ENCODE measurements at places on chromosomes 1 and 21.

DNA sequence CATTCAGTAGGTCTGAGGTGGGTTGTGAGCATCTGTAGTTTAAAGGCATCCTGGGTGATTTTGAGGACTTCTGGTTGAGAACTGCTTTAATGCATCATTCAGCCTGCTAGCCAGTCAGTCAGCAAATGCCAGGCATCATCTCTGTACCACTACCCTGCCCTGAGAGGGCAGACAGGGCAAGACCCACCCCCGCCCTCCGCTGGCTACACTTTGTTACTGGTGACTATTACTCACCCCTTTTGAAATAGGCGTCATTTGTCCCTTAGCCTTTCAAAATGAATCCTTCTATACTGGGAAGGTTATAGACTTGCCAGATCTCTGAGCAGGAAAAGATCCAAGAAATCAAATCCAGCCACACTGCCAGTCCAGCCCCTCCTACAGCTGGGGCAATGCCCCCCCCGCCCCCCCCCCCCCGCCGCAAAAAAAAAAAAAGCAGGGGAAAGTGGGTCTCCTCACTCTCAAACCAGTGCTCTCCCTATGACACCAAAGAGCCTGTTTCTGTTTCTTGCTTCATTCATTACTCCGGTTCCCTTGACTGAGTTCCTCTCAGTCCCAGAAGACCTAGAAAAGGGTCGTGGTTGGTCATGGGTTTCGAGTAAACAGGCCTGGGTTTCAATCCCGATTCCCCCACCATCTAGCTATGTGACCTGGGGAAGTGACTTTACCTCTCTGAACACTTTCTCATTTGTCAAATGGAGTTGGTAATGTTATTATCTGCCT lies 4.4 kb downstream of the SELENON start:
- no peak for DNase-seq

DNA sequence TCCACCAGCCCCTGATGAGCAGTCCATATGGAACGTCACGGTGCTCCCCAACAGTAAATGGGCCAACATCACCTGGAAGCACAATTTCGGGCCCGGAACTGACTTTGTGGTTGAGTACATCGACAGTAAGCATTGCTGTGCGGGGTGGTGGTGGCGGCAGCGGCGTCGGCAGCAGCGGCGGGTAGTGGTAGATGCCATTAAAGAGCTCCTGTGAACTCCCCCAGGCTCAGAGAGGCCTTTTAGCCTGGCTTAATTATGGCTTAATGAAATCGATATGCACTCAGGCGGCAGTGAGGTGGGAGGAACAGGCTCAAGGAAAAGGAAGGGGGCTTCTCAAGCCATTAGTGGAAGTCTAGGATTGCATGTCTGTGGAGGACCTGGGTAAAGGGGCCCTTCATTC lies 41.9 kb upstream of the CNTN2 start:
- no peak for DNase-seq

DNA sequence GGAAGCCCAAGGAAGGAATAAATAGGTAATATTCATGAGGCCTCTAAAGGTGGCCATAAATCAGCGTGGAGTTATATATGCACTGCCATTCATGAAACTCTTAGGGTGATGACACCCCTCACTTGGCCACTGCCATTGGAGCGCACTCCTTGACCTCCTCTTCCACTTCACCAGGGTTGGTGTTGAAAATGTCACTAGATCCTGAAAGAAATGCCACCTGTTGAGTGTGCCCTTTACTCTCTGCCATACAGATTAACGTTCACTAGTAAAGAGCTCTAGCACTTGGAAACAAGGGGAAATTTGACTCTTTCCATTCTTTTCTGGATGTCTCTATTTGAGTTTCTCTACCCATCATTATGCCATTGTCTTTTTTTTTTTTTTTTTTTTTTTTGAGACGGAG lies 83.5 kb upstream of the GREM2 start:
- DNase-seq, result no peak

- no peak for DNase-seq
Observed at GRCh38 chr1:170306513-170306910, 160.8 kb downstream of the NTMT2 start.

- peak; percentile 35 for DNase-seq
Observed at GRCh38 chr1:31617916-31618746, 642 bp downstream of the HCRTR1 start.

GRCh38 chr1:211652371-211652770 lies 23.1 kb downstream of the NEK2 start:
- DNase-seq, result no peak

DNA sequence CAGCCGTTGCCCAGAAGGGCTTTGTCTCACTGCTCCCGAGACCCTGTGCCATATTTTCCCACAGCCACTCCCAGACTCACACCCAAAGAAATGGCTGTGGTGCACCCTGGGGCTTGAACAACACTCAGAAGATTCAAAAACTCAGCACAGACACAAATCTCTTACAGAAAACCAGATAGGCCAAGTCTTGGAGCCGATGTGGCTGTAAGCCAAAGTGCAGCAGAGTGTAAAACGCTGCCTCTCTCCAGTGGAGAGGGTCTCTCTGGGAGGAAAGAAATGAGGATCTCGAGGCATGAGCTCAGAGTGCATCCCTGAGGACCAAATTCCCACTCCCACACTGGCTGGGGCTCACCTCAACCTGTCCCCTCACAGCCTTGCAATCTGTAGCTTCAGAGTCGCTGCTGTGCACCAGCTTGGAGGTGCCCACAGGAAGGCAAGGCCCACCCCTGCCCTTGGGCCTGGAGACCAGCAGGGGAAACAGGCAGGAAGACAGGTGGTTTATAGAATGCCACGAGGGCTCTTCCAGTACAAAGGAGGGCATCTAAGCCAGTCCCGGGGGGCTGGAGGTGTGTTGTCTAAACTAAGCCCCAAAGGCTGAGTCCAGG lies 171.3 kb upstream of the AJAP1 start:
- DNase-seq, result no peak

GRCh38 chr1:53371851-53372250 lies 44.0 kb upstream of the LRP8 start:
- no peak for DNase-seq

DNA sequence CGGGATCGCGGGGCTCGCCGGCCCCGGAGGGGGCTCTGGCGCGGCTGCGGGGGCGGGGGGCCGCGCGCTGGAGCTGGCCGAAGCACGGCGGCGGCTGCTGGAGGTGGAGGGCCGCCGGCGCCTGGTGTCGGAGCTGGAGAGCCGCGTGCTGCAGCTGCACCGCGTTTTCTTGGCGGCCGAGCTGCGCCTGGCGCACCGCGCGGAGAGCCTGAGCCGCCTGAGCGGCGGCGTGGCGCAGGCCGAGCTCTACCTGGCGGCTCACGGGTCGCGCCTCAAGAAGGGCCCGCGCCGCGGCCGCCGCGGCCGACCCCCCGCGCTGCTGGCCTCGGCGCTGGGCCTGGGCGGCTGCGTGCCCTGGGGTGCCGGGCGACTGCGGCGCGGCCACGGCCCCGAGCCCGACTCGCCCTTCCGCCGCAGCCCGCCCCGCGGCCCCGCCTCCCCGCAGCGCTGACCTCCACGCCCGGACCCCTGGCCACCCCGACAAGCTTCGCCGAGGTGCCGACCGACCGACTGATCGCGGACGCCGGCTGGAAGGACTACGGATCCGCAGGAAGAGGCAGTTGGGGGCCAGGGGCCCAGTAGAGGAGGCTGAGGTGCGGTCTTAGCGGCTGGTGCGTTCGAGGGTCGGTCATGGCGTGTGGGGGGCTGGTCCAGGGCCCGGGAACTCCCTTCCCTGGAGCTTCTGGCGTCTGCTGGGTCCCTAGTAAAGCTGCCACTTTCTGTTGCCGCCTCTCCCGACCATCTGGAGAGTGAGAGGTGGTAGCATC lies 711 bp downstream of the TRNP1 start:
- DNase-seq, result no peak

GRCh38 chr1:182595641-182596240 lies 6.7 kb upstream of the RNASEL start:
- peak; percentile 64 for DNase-seq

DNA sequence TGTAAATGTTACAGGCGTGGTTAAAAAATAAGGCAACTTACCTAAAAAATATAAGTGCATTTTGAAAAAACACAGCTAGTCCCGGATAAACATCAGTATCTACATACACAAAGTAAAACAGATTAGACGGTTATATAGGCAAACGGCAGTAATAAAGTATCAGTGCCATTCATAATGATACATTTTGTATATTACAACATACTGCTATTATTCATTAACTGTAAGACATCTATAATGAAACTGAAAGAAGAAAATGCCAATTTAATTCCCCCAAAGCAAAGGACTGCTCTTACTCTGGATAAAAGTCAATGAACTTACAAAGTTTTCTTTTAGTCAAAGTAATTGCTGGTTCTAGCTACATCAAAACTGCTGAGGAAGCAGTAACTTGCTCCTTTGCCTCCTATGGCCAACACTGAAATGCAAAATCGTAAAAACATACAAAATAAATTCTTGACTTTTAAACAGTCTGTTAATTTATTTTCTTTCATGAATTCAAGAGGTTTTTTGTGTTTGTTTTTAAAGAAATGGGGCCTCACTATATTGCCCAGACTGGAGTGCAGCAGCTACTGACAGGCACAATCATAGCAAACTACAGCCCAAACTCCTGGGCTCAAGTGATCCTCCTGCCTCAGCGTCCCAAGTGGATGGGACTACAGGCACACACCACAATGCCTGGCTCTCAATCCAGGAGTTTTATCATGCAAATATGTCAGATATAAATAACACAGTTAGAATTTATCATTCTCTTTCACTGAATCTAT lies 23.9 kb downstream of the TMEM50B start:
- no peak for DNase-seq

DNA sequence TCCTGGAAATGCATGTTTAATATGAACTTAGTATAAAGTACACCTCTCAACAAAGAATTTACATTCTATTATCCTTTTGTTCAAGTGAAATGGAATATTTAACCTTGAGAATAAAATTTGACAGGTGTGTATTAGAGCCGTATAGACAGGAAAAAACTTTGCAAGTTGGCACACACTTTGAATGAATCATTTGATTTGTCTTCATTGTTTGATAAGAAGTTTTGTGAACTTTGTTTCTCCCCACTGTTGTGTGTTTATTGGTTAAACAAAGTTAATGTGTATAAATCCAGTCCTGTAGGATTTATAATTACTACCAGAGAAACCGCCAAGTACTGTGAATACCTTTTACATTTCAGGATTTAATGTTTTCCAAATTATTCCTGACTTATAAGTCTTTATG lies 2.0 kb downstream of the SYDE2 start:
- DNase-seq, result no peak

- DNase-seq, result no peak
Observed at GRCh38 chr1:29970747-29971325, 734.5 kb downstream of the PTPRU start.

GRCh38 chr1:176557543-176558258 lies 94.7 kb downstream of the PAPPA2 start:
- DNase-seq, result no peak

DNA sequence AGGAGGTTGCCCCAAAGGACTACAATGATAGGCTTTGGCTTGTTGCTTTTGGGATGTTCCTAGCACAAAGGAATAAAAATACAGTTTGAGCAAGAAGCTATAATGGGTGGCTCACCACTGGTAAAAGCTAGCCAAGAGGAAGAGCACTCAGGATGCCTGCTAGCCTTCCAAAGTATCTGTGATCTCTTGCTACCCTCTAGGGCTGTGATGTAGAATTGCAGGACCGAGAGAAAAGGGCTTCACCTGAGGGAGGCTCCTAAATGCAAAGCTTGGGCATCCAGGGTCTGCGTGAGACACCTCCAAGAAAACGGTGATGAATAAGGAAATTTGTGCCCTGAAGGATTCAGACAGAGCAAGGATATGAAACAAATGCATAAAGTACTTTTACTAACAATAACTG lies 17.7 kb downstream of the IVL start:
- DNase-seq, result peak; percentile 5

GRCh38 chr1:33975961-33976360 lies 112.1 kb downstream of the HMGB4 start:
- no peak for DNase-seq

DNA sequence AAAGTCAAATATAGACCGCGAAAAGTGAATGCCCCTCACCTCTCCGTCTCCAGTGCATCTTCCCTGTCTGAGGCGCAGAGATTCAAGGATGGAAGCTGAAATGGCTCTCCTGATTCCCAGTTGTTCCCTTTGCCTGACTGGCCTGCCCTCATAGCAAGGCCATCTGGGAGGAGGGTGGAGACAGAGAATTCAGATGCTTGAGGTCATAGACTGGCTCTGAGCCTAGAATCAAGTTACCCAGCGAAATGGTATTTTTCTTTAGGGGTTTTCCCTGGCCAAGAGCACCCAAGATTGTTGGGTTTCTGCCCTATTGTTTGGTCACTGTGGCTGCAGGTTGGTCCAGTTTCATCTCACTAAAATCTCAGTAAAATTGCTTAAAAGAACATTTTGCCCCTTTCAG lies 7.2 kb downstream of the METTL13 start:
- DNase-seq, result no peak

- DNase-seq, result no peak
Observed at GRCh38 chr21:44456214-44456914, 1.1 kb downstream of the LRRC3 start.

DNA sequence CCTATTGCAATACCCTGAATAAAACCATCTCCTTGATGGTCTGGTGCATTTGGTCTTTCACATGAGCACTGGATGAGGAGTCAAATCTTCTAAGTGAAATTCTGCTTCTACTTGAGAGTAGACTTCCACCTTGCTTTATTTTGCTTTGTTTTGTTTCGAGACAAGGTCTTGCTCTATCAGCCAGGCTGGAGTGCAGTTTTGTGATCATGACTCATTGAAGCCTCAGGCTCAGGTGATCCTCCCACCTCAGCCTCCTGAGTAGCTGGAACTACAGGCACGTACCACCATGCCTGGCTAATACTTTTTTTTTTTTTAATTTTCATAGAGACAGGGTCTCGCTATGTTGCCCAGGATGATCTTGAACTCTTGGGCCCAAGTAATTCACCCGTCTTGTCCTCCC lies 65.8 kb upstream of the F3 start:
- no peak for DNase-seq

DNA sequence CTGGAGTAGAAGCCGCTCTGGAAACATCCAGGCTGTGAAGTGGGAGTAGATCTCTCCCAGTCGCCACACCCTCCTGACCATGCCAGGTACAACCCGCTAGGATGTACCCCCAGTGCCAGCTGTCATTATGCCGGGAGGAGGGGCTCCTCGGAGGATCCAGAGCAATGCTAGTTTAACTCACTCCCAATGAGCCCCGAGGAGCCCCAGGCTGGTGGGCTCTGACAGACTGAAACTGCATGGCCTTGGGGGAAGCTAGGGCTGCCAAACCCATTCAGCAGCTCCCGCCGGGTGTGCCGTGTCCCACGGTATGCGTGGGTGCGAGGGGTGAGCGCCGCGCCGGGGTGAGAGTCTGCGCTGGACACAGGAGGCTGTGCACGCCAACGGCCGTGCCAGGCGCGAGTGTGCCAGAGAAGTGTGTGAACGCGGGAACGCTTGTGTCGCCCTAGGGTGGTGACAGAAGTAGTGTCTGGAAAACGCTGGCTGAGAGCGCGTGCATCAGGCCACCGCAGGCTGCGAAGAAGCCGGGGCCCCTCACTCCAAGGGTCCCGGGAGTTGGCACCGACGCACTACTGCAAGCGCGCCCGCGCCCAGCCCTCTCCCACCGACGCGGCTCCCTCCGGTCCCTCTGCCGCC lies 177.1 kb upstream of the EDN2 start:
- no peak for DNase-seq

GRCh38 chr1:1039145-1039910 lies 19.4 kb downstream of the AGRN start:
- DNase-seq, result no peak

GRCh38 chr21:44401386-44402160 lies 48.2 kb downstream of the TRPM2 start:
- DNase-seq, result no peak

Data from CD4-positive, alpha-beta T cell treated with Interleukin-4 for 1 hour (primary cell).